Right cardiac atrium (tissue), 5 donors: ENCODE measurements at places on chromosomes 4 and X. TPM values are rescaled to one million over a fixed set of nuclear protein-coding genes. Genes with fewer than 3 reads are reported as not detected.

Gene ZFP42
- not detected for total RNA-seq

Gene MBNL3
- 169 TPM for total RNA-seq

Gene MSANTD1
- total RNA-seq = 0.23 TPM

Gene RIBC1
- 0.67 TPM for total RNA-seq

Gene ADAM29
- total RNA-seq = not detected

Gene RAB33A
- 21.9 TPM for total RNA-seq

DNA sequence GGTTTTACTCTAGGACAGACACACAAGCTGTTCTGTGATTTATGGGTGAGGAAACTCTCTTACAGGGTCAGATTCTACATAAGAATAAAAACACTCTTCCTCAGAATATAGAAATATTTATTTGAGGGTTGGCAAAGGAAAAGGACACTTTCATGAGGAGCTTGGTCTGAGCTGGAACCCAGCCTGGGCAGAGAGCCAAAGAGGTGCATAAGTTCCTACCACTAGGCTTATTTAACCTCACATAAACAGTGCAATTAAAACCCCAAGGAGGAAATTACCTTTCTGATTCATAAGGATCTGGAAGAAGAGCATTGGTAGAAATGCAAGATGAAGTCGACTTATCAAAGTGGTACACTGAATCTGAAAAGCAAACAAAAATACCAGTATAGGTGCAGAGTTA is 32.9 kb downstream of the SETD7 start:
- DNase-seq = no peak

GRCh38 chr4:2570551-2571222 is 34.2 kb downstream of the FAM193A start:
- no peak for DNase-seq

DNA sequence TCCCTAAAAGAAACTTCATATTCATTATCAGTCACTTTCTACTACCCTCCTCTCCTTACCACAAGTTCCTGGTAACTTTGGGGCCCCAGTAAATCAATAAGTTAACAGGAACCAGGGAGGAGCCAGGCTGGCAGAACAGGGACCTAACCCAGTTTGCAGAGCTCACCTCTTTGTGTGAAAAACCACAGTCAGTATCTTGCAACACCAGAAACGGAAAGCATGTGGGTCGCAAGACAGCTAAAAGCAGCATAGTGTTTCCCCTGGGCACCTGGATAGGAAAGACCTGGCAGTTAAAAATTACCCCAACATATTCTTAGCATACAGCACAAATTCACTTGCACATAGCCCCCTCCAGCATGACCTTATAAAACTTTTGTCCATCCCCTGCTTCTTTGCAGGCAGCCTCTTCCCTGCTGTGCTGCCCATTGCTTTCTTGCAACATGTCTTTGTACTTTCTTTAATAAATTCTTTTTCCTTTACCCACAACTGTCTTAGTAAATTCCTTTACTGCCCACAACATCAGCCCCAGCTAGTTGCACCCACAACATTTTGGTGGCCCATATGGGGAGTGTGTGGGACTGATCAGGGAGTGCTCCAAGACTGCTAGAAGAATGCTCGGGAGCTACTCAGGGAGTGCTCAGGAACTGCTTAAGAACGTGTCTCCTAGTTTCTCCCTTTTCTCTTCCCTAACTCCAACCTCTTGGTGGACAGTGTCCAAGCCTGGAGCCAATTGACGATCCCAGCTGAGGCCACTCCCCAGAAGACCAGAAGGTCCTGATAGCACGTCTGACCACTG is 83.4 kb downstream of the MSN start:
- DNase-seq = no peak

- no peak for DNase-seq
These were observed 12.5 kb upstream of the CASK start for GRCh38 chrX:41935832-41936231.

- DNase-seq = no peak
These were observed 140.9 kb downstream of the PAPSS1 start for GRCh38 chr4:107579099-107579498.

- no peak for DNase-seq
These were observed 101.1 kb downstream of the CXCL13 start for GRCh38 chr4:77706717-77707116.

- DNase-seq = peak; percentile 25
These were observed 63.7 kb downstream of the ADAMTS3 start for GRCh38 chr4:72505314-72505744.

GRCh38 chrX:8726031-8726652 is 5.8 kb downstream of the ANOS1 start:
- no peak for DNase-seq

GRCh38 chrX:153861151-153861550 is 24.8 kb downstream of the L1CAM start:
- DNase-seq = no peak

DNA sequence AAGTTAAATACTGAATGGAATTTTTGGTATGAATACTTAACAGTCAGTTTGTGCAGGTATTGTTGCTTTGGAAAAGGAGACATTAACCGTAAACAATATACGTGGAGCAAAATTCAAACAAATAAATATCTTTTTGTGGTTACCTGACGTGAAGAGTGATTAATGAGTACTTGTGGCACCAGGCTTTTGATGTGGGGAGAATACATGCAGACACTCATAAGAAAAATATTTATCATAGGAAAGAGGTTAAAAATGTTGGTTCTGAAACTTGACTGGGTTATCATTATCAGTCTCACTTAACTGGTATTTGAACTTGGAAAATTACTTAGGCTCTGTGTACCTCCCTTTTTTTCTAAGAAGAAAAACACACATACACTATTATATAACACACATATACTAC is 136.4 kb upstream of the NDST4 start:
- DNase-seq = no peak

DNA sequence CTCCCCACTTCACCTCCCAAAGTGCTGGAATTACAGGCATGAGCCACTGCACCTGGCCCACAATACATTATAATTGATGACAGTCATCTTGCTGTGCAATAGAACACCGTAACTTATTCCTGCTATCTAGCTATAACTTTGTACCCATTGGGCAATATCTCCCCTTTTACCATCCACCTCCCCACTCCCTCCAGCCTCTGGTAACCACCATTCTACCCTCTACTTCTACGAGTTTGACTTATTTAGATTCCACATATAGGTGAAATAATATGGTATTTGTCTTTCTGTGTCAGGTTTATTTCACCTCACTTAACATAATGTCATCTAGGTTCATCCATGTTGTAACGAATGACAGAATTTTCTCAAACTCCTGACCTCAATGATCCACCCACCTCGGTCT is 8.2 kb upstream of the TEX11 start:
- DNase-seq = no peak
